Left ventricle myocardium inferior (tissue), 1 donor: ENCODE measurements at places on chromosomes 3 and 15. TPM values are rescaled to one million over a fixed set of nuclear protein-coding genes. Genes with fewer than 3 reads are reported as not detected.

- H3K4me3 ChIP-seq: peak overlapping the region; percentile 75
- DNase-seq: peak; percentile 74
- peaks cover 46% of the 10 kb centered on the region for H3K36me3 ChIP-seq
- H3K4me1 ChIP-seq: peaks cover 18% of the 10 kb centered on the region
- peak overlapping the region; percentile 87 for H3K27ac ChIP-seq
Observed at GRCh38 chr15:39976291-39977274, 42.7 kb downstream of the EIF2AK4 start.

DNA sequence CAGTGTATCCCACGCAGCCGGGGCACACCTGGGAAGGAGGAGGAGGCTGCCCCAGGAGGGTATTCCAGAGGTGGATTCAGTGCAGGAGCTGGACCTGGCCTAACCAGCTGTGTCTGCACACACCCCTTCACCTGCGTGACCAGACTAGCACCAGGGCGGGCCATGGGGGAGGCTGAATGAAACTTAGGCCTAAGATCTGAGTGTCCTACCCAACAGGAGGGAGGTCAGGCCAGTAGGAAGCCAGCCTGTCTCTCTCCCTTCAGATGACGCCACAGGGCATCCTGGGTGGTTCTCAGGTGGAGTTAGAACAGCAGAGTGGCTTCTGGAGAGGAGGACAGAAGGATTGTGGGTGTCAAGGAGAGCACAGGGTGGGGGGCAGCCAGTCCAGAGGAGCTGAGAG is 3.4 kb upstream of the SEMA3F start:
- peaks cover 13% of the 10 kb centered on the region for H3K4me1 ChIP-seq
- no peaks in the 10 kb centered on the region for H3K36me3 ChIP-seq
- peaks cover 4% of the 10 kb centered on the region for H3K27me3 ChIP-seq
- H3K27ac ChIP-seq: no peak overlapping the region

DNA sequence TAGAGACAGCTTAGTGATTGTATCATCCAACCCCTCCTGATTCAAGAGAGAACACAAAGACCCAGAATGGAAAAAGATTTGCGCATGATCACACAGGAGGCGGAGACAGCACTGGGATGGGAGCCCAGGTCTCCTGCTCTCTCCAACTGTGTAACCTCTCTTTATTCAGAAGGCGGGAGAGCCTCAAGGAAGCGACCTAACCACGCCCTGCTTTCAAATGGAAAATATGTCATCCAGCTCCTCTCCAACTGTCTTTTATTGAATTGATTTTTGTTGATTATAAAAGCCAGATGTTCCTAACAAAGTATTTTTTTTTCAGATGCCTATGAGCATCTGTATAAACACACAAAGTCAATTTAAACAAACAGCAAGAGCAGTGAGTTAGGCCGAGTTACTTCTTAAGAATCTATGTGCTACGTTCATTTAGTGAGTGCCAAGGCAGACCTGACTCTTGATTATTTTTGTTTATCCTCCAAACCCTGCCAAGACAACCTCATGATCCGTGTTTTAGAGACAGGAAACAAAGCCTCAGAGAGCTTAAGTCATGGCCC is 74.5 kb downstream of the BFSP2 start:
- no peaks in the 10 kb centered on the region for H3K27me3 ChIP-seq
- H3K4me3 ChIP-seq: no peak overlapping the region
- no peaks in the 10 kb centered on the region for H3K36me3 ChIP-seq
- H3K4me1 ChIP-seq: peaks cover 23% of the 10 kb centered on the region
- H3K27ac ChIP-seq: peak overlapping the region; percentile 85
- peak; percentile 72 for DNase-seq

DNA sequence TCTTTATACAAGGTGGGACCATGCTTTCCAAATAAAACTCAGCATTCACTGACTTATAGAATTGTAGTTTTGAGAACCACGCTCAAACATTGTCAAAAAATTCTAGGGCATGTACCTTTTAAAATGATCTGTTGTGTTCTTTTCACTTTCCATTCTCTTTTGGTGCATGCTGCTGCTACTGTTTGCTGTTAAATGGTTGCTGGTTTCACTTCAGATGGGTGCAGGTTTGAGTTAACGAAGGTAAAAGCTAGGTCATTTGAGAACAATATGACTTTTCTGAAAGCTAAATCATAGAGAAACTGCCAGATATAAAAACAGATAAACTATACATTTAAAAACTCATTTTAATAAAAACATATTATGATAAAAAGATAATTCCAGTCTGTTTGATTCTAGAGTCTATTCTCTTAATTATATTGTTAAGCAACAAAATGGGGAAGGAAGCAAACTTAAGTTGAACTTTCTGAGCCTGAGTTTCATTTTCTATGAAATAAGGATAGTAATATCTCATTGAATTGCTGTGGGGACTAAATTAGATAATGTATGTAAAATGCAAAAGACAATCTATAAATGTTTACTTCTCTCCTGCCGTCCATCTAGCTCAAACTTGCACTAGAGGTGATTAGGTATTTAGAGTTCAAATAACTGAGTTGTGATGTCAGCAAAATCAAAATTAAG is 82.4 kb downstream of the OXSM start:
- H3K36me3 ChIP-seq: no peaks in the 10 kb centered on the region
- no peaks in the 10 kb centered on the region for H3K4me1 ChIP-seq
- no peaks in the 10 kb centered on the region for H3K27me3 ChIP-seq
- DNase-seq: no peak
- H3K27ac ChIP-seq: no peak overlapping the region

DNA sequence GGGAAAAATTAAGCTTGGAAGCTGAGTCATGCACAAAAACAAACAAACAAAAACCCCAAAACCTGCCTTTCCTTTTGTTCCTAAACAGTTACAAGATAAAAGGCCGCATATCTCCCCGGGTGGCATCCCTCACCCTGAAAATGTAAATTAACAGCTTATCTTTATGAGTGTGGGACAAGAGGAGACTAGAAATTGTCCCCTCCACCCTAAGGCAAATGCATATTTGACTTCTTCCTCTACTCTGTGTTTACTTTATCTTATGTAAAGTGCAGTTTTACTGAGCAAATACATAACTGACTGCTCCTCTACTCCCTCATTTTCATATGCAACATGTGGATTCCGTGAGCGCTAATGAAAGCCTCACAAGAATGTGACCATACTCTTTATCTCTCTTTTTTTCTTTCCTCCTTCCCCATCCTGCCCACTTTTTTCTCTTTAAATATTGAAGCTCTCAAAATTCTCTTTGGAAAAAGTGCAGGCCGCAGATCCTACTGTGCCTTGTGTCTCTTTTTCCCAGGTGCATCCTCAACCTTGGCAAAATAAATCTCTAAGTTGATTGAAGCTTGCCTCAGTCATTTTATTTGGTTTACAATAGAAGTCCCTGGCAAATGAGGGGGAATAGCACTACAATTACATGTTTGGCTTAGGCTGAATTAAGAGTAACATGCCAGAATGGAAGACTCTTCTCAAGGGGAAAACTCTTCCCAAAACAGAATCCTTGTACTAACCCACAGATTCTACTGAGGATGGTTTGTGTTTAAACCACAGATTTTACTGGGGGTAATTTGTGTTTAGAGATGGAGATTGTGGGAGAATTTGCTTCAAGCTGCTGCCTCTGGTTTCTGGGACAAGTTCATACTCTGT is 72.7 kb upstream of the WDR72 start:
- peaks cover 10% of the 10 kb centered on the region for H3K4me1 ChIP-seq
- no peak overlapping the region for H3K4me3 ChIP-seq
- H3K36me3 ChIP-seq: no peaks in the 10 kb centered on the region
- no peak overlapping the region for H3K27ac ChIP-seq

GRCh38 chr15:33021806-33022389 is 172.6 kb downstream of the FMN1 start:
- H3K36me3 ChIP-seq: no peaks in the 10 kb centered on the region
- H3K27me3 ChIP-seq: no peaks in the 10 kb centered on the region
- no peak for DNase-seq
- H3K4me1 ChIP-seq: peaks cover 21% of the 10 kb centered on the region
- peak overlapping the region; percentile 7 for H3K4me3 ChIP-seq

DNA sequence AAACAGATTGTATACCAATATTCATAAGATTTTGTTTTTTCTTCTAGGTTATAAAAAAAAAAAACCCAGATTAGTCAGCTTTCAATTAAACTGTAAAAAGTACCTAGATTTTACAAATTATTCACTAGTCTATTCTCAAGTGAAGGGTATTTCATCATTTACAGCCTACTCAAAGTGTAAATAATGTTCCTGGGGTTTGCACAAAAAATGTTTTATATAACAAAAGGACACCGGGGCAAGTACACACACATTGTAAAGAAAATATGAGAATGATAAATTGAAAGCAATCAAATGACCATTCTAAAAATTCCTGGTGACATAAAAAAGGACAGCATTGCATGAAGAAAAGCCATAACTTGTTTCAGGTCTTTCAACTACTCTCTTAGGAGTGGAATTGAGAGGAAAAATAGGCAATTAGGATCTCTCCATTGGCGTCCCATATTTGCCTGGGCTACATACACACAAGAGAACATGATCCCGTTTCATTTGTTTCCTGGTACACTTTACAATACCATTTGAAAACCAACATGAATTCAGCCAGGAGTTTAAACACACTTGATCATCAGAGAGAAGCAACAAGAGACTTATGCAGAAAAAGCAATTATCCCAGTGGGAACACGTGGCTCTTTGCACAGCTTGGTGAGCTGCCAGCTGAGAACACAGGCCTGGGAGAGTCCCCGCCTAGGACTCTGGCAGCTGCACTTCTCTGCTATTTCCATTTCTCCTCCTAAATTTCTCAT is 1039.2 kb downstream of the ROBO1 start:
- DNase-seq: peak; percentile 73
- no peaks in the 10 kb centered on the region for H3K36me3 ChIP-seq
- H3K4me1 ChIP-seq: peaks cover 14% of the 10 kb centered on the region
- peak overlapping the region; percentile 22 for H3K27ac ChIP-seq
- H3K27me3 ChIP-seq: no peaks in the 10 kb centered on the region

DNA sequence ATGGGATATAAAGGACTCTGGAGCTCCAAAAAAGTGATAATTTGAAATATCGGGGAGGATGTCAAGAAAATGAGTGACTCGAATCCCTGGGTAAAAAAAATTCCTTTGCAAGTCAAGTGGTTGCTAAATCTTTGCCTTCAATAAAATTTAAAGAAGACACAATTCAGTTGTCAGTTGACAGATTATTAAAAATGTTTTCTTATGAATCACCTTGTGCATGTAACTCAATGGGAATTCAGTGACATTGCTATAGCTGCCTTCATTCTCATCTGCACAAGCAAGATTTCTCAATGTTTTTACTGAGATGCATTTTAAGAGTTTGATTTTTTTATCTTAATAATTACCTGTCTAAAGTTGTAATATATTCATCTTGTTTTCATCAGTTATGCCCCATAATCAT is 264.0 kb upstream of the IL12A start:
- no peak overlapping the region for H3K4me3 ChIP-seq
- H3K36me3 ChIP-seq: no peaks in the 10 kb centered on the region
- no peaks in the 10 kb centered on the region for H3K27me3 ChIP-seq
- no peak for DNase-seq
- no peak overlapping the region for H3K27ac ChIP-seq

GRCh38 chr3:13268961-13269441 is 151.1 kb downstream of the NUP210 start:
- no peak for DNase-seq
- no peak overlapping the region for H3K27ac ChIP-seq
- H3K4me3 ChIP-seq: no peak overlapping the region
- peaks cover 38% of the 10 kb centered on the region for H3K27me3 ChIP-seq
- no peaks in the 10 kb centered on the region for H3K36me3 ChIP-seq
- no peaks in the 10 kb centered on the region for H3K4me1 ChIP-seq

DNA sequence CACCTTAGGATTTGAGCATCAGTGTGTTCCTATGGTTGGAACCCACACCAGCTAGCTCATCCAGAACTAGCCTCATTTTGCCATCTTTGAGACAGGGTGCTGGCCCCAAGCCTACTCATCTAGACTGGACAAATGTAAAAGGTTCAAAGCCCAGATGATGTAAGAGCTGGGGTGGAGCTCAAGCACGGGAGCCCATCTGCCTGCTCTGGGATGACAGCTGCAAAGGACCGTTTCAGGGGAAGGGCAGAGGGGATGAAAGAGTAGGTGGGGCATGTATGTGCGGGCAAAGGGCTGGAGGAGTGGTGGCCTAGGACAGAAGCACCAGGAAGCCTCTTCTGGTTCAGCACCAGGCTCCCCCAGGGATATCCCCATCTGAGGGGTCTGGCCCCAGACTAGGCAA is 15.8 kb downstream of the CLK3 start:
- DNase-seq: no peak
- H3K27ac ChIP-seq: no peak overlapping the region
- no peaks in the 10 kb centered on the region for H3K27me3 ChIP-seq
- H3K36me3 ChIP-seq: peaks cover 94% of the 10 kb centered on the region
- H3K4me3 ChIP-seq: no peak overlapping the region
- H3K4me1 ChIP-seq: peaks cover 14% of the 10 kb centered on the region

GRCh38 chr3:195900436-195901355 is 7.7 kb downstream of the TNK2 start:
- no peak overlapping the region for H3K4me3 ChIP-seq

DNA sequence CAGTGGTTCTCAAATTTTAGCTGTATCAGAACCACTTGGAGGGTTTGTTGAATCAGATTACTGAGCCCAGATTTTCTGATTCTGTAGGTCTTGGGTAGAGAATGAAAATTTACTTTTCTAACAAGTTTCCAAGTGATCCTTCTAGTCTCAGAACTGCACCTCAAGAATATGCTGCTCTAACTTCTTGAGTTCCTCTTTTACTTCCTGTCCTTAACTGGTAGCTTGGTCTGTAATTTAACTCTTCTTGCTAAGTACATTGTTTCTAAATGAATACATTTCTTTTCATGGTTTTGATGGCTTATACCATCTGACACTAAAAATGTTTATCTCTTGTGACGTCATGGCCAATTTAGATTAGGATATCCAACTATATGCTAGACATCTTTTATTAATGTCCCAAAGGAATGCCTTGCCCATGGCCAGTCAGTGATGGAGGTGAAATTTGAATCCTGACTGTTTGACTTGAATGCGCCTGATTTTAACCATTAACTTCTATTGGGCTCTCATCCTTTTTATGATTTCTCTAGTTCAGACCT is 262.6 kb upstream of the NAALADL2 start:
- H3K27me3 ChIP-seq: no peaks in the 10 kb centered on the region
- H3K4me3 ChIP-seq: no peak overlapping the region
- no peak for DNase-seq

DNA sequence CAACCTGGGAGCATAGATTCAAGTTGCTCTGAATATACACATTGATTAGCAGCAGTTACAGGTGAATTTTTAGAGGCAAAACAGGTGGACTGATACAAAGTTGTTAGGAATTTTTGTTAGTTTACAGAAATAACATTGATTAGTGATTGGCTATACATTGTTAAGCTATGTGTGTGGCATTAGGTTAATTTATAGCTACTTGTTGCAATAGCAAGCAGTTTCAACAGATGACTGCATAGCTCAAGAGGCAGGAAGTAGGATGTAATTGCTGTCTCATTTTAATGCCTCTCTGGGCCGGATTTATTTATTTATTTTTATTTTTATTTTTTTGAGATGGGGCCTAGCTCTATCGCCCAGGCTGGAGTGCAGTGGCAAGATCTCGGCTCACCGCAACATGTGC is 99.7 kb downstream of the TCF12 start:
- no peak for DNase-seq
- H3K36me3 ChIP-seq: no peaks in the 10 kb centered on the region
- H3K4me3 ChIP-seq: no peak overlapping the region
- no peak overlapping the region for H3K27ac ChIP-seq
- peaks cover 54% of the 10 kb centered on the region for H3K4me1 ChIP-seq
- H3K27me3 ChIP-seq: no peaks in the 10 kb centered on the region

The GABRA5 gene
- total RNA-seq: not detected

The WDR82 gene
- 61.6 TPM for total RNA-seq

The CCRL2 gene
- total RNA-seq: 1.5 TPM

The TXNRD3 gene
- 4.1 TPM for total RNA-seq

The CCK gene
- not detected for total RNA-seq

The DUOXA2 gene
- not detected for total RNA-seq

The SPATA12 gene
- total RNA-seq: not detected

The BCHE gene
- total RNA-seq: 2.3 TPM

The PRRT3 gene
- total RNA-seq: 0.47 TPM

The NOX5 gene
- total RNA-seq: not detected

The CCDC13 gene
- total RNA-seq: 0.41 TPM

The TMEM212 gene
- not detected for total RNA-seq

The GABRR3 gene
- not detected for total RNA-seq
